SHP77 (cell line): ENCODE measurements at places on chromosomes 4 and X.
A peak's percentile ranks its signal among the peaks of the same experiment; 100 is the strongest.

DNA sequence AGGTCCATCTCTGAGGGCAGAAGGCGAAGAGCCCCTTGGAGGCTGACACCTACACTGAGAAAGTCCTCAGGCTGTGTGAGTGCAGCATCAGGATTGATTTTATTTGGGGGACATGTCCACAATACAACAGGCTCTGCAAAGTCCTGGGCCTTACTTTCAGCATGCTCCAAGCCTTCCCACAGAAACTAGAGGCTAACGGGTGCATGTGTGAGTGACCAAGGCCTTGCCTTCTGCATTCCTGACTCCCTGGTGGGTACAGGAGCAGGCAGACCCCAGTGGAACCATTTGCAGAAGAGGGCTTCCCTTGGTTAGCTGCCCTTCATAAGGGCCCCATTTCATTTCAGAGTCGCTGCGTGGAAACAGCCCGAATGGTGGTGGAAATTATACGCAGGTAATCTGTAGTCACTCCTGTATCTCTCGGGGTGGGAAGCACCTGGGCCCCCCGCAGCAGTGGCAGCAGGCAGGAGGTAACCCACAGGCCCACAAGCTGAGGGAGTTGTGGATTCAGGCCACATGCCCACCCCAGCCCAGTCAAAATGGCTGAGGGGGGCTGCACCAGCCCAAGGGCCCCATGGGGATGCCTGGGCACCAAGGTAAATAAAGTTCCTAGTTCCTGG lies 37.7 kb downstream of the NSG1 start:
- no peak for DNase-seq

GRCh38 chr4:2798399-2799223 lies 5.7 kb downstream of the SH3BP2 start:
- DNase-seq = no peak

DNA sequence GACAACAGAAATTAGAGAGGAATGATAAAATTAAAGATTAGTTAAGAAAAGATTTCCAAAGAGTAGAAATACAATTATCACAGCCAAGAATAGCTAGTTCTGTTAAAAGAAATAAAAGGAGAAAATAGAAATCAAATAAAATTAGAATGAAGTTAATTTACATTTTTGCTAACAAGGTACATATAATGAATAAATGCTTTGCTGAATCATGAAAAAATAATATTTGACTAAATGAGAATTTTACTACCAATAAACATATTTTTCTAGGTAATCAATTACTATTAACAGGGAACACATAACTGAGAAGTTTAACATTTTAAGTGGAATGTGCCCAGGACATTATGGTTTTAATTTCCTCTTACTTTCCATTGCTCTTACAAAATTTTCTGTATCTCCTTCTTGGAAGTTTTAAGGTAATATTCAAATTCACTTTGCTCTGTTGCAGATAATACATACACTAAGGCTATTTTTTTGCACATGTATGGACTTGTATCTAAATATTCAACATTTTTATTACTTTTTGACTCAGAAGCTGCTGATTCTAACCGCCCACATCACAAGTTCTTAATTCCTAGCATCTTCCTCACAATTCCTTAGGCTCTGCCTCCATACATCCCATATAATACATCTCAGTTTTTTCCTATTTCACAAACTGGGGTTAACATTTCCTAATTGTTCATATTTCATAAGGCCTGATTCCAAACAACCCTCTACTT lies 870.7 kb upstream of the INTU start:
- no peak for DNase-seq

DNA sequence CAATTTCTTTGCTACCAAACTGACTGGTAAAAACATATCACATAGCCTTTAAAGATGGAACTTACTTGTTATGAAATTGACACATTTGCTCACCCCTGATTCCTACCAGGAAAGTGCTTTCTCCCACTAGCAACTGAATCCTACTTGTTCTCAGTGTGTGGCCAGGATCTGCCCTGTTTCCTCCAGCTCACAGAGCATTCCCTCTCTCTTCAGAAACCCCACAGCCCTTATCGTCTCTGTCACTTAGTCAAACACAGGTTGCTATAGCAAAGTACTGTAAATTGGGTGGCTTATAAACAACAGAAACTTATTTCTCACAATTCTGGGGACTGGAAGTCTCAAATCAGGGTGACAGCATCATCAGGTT lies 265.2 kb upstream of the BOD1L1 start:
- no peak for DNase-seq

DNA sequence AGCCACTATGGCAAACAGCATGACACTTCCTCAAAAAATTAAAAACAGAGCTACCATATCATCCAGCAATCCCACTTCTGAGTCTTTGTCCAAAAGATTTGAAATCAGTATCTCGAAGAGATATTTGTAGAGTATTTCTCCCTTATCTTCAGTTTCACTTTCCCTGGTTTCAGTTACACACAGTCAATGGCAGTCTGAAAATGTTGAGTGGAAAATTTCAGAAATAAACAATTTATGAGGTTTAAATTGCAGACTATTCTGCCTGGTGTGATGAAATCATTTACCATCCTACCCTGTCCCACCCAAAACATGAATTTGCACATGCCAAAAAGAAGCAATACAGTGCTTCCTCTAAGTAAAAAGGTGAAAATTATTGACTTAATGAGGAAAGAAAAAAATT lies 43.9 kb downstream of the NPY2R start:
- DNase-seq = no peak

- DNase-seq = no peak
These were observed 49.3 kb downstream of the KDR start for GRCh38 chr4:55075823-55076716.

DNA sequence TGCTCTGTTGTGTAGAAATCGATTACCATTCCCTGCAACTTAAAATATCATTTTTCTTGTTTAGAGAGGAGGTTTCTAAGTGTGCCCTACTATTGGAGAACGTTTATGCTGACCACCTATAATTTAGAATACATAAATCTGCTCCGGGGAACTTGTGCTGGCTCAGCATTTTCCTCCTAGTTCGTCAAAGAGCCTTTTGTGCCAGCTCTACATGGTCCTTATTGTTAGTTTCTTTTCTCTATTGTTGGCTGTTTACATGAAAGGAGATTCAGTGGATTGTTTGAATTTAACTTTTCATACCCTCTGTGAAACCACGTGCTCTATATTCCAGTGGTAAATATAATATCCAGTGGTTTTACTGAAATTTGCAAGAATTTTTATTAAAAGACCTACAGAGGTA lies 53.4 kb upstream of the ATP8A1 start:
- no peak for DNase-seq

DNA sequence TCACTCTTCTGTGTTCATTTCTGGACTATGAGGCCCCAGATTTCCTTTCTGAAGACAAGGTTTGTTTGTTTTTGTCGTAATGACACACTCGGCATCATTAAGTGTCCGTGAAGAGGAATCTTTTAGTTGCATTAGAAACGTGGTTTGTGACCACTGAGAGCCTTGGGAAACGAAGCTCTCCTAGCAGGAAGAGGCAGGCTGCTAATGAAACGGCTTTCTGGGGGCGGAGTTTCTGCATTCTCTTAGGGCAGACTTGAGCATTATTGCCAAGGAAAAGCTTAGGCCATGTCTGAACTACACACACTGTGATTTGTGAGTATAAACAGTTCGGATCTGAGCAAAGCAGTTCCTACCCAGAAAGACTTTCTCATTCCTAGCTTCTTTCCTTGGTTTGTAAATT lies 64.0 kb downstream of the SOX3 start:
- DNase-seq = no peak

DNA sequence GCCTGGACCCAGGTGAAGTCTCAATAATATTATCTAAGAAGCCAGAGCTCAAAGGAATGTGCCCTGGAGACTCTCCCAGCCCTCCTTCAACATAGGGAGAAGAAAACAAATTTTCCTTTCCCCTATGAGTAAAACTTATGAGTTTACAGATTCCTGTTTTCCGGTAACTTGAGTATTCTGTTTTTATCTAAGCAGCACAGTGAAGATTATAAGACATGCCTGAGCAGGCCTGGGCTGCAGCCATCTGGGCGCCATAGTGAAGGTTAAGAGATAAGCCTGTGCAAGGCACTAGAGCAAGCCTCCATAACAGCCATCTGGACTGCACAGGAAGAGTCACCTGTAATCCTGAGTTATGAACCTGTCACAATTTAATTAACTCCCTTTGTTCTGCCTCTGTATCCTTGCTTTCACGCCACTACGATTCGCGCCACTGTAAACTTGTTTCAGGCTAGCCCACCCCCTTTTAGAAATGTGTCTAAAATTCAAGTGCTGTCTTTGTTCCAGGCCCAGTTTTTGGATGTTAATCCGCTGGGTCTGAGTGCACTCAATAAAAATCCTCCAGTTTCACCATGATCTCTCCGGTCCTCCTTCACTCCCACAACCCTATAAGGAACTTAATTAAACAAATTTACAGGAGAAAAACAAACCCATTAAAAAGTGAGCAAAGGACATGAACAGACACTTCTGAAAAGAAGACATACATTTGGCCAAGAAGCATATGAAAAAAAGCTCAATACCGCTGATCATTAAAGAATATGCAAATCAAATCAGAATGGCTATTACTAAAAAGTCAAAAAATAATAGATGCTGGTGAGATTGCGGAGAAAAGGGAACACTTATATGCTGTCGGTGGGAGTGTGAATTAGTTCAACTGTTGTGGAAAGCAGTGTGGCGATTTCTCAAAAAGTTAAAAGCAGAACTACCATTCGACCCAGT lies 189.5 kb downstream of the APBB2 start:
- DNase-seq = no peak

DNA sequence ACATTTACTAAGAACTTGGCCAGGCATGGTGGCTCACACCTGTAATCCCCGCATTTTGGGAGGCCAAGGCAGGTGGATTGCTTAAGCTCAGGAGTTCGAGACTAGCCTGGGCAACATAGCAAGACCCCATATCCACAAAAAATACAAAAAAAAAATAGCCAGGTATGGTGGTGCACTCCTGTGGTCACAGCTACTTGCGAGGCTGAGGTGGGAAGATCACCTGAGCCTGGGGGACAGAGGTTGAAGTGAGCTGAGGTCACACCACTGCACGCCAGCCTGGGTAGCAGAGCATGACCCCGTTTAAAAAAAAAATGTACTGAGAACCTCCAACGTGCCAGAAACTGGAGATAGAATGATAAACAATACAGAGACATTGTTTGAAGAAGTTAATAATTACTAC lies 8.0 kb downstream of the OPRPN start:
- DNase-seq = no peak

DNA sequence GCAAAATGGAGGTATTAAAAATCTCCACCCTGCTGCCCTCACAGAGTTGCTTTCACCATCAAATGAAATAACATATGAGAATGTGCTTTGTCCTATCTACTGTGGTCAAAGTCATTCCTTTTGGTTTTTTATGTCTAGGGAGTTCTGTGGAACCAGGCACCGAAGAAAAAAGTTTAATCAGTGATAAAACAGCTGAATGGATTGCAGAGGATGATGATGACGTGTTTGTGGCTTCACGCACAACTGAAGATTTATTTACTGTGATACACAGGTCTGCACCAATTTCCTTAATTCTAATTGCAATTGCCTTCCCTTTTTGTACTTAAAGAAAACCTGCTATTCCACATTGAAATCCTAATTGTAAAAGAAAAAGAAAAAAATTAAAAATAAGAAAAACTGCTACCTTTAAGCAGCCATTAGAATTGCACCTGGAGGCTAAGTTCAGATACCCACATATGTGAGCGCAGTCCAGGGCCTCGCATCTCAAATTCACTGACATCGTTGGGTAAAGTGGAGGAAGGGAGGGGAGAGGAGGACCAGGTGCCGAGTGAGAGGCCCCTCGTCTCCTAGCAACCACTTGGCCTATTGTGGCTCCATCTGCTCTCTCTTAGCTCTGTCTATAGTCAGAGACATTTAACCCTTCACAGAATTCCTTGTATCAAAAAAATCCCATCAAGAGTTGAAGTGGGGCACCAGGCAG lies 10.5 kb upstream of the RTL5 start:
- DNase-seq = peak; percentile 81
